Mammary epithelial cell (primary cell): ENCODE measurements at places on chromosomes 1 and 21. TPM values are rescaled to one million over a fixed set of nuclear protein-coding genes. Genes with fewer than 3 reads are reported as not detected.

DNA sequence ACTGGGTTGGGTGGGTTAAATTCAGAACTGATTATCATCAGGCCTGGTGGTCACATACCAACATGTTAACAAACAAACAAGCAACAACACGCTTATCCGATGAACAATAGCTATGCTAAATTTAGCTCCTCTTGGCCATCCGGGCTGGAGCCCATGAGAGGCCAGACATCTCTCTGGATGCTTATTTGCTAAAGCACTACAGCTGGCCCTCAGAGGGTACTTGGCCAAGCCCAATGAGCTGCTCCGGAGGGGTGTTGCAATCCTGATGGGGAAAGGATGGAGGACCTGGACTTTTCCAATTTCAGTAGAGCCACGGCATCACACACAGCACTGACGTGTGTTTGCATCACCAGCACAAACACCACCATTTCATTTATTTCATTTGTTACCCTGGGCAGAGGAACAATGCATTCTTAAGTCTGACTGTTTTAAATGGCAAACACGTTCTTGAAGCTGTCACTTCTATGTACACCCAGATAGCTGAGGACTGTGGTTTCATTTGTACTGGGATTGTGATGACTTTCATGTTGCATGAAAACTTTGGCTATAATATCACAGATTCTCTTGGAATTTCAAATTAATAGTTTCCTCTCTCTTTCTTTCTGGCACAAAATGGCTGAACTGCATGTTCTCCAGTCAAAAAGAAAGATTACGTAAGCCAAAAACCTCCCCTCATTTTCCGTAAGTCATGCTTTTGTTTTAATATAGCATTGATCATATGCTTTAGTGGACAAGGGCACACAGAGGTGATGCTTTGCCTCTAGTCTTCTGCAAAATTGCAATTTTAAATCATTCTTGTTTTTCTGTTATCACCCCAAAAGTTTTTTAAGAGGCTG, 359.8 kb upstream of the KAZN start:
- no peak for DNase-seq

DNA sequence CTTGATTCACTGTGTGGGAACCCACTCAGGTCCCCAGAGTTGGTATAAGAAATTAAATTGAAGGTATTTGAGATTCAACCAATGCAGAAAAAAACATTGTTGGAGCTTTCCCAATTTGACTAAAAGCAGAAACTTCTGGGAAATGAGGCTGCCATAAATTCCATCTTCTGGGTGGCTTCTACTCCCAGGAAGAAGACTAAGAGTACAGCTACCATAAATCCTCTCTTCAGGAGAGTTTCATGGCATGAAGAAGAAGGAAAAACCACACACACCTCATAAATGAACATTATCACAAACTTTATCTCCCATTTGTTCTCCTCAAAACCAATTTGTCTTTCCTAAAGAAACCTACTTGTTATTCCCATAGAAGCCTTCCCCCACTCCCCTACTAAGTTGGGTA, 283.9 kb downstream of the DPYD start:
- DNase-seq, result no peak

- DNase-seq, result no peak
These were observed 29.9 kb downstream of the CHML start for GRCh38 chr1:241610056-241610815.

- DNase-seq, result no peak
These were observed 16.0 kb upstream of the TBX15 start for GRCh38 chr1:119004129-119004527.

DNA sequence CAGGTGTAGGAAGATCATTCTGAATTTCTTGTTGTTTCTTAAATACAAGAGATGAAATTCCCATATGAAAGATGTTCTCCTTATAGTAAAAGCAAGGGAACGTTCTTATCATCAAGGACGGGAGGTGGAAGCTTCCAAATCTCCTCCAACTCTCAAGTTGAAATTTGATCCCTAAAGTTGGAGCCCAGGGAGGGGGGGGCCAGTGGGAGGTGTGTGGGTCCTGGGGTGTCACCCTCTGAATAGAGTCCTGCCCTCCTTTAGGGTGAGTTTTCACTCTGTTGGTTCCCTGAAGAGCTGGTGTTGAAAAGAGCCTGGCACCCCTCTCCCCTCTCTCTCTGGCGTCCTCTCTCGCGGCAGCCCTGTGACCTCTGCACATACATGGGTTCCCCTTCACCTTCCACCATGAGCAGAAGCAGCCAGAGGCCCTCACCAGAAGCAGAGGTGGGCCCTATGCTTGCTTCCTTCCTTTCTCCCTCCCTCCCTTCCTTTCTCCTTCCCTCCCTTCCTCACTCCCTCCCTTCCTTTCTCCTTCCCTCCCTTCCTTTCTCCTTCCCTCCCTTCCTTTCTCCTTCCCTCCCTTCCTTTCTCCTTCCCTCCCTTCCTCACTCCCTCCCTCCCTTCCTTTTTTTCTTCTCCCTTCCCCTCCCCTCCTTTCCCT, 10.0 kb upstream of the TRIM17 start:
- no peak for DNase-seq

GRCh38 chr1:167683641-167684502, 37.9 kb upstream of the MPZL1 start:
- DNase-seq, result peak; percentile 69

DNA sequence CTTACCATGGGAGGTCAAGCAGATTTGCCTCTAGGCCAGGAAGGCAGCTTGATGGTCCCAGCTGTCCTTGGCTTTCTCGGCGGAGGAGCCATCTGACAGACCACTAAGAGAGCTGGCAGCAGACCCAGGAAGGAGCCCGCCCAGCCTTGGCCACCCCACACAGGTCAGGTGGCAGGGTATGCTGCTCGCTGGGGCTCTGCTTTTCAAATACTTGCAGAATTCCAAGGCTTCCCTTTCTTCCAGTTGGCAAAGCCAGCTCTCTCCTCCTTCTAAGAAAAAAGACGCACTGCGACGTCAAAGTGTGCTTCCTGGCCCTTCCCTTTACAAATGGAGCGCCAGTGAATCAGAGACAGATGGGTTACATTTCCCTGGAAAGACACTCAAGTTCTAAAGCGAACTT, 229.4 kb downstream of the CACNA1E start:
- DNase-seq, result no peak

DNA sequence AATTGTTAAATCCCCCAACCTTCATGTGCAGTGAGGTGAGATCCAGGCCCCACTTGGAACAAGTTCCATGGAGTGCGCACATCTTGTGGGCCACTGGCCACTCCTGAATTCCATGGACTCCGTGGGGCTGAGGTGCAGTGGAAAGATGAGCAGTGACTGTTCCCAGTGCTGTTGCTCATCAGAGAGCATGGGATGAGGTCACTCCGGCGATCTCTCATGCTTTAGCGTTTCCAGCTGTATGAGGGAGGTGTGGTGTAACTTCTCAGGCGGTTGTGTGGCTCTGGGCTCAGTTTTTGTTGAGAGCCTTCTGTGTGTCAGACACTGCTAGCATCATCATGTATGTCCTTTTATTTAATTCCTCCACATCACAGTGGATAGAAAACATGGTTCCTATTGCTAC, 96.2 kb downstream of the GALNT2 start:
- peak; percentile 12 for DNase-seq

GRCh38 chr1:30329802-30330557, 393.4 kb downstream of the MATN1 start:
- DNase-seq, result no peak

- no peak for DNase-seq
These were observed 382.1 kb upstream of the B3GALT2 start for GRCh38 chr1:193568512-193568911.

DNA sequence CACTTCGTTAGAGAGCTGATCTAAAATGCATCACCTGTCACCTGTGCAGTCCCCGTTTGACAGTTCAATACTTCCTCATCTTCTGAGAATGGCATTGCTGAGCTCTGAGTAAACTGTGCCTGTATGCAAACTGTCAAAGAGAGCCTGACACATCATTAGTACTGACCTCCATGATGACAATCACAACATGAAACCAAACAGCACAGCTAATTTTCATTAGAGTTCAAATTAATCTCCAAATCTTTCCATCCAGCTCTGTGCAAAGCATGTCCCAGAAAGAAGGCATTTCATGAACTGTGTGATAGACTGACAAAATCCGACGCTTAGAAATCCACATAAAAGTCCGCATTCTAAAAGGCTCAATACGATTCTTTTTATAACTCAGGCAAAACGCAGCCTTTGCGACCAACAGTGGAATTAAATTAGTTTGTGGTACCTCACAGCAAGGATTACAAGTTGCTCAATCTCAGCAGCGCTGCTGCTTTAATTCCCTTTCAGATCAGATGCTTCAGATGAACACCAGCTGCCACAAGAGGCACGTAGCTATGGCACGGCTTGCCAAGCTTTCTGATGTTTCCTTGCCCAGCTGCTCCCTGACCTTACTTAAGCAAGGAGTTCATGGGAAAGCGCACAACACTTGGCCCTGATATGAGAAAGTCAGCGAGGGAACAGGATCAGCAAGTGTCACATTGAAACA, 765.5 kb upstream of the PRMT6 start:
- DNase-seq, result no peak

DNA sequence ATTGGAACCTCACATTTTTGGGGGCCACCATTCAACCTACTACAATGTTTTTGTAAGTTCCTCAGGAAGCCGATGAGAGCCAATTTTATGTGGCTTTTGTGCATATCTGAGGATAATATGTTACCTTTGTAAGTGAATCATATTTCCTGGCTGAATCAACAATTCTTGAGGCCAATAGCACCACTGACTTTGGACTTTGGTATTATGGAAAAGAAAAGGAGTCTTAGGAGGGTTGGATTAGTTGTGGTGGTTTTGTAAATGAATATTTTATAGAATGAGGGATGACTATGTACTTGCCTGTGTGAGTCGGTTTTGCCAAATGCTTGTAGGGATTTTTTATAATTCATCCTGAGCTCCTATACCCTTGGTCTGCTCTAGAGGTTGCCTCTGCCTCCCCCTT, 181.5 kb upstream of the HMGB4 start:
- DNase-seq, result no peak

DNA sequence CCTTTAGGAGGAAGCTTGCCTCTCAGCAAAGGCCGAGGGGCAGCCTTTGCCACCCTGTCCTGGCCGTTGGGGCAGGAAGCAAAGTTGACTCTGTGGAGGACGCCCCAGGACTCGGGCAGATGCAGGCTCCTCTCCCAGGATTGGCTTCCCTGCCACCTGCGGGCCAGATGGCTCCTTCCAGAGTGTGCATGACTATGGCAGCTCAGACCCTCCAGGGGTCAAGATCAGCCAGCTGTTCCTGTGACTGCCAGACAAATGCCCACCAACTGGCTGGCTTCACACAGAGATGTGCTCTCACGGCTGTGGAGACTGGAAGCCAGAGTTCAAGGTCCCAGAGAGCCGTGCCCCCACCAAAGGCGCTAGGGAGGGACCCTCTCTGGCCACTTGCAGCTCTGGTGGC, 87.0 kb upstream of the VAMP3 start:
- no peak for DNase-seq

DNA sequence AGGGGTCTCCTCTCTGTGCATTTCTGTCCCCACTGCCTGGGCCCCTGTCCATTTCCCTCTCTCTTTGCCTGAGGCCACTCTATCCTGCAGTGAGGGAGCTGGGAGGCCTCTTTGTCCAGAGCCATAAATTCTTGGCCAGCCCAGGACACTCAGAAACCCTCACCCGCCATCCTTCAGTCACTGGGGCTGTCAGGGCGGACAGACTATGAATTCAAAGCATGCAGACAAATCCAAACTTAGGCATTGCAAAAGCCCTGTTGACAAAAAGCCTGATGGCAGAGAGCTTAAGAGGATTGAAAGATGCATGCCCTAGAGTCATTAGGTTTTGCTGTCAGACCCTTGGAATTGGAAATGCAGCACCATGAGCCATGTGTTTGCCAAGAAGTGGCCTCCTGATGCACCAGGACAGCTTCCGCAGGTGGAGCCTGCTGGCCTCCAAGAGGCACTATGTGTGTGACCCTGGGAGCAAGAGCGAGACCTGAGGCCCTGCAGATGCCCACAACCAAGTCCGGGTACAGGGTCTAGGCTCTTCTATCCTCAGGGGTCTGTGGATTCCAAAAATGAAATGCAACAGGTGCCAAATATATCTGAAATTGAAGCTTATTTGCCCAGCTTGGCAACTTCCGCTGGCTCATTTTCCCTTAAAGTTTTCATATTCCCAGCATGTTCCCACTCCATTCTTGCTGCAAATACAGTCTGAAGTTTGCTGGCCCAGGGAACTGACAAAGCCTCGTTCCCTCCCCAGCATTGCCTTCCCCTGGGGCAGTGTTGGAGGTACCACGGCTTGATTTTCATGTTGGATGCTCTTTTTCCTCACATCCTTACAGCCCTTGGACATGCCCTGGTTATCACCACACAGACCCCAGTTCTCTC, 177.9 kb downstream of the PGBD5 start:
- no peak for DNase-seq

DNA sequence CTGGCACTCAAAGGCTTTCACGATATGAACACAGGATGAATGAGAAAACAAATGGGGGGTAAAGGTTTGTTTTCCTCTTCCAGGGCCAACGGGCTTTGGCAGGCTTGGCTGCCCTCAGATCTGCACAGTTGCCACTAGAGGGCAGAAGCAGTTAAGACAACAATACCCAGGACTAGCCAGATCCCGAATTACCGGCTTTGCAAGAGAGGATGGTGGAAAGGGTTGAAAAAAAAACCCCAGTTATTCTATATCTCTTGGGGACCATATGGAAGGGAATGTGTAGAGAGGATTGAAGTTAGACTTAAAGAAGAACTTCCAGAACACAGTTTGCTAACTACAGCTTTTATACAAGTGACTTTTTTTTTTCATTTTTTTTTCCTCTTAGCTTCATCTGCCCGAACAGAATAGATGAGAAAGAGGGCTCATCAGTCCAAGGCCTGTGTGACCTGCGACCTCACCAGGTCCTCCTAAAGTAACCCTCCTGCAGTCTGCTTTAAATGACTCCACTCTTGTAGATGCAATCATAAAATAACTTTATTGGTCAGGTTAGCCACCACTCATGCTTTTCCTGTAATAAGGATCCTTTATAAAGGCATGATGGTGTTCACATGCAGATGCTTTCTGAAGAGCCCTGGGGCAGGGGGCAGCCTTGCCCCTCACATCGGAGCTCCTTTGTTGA, 10.7 kb downstream of the FMOD start:
- peak; percentile 63 for DNase-seq

DNA sequence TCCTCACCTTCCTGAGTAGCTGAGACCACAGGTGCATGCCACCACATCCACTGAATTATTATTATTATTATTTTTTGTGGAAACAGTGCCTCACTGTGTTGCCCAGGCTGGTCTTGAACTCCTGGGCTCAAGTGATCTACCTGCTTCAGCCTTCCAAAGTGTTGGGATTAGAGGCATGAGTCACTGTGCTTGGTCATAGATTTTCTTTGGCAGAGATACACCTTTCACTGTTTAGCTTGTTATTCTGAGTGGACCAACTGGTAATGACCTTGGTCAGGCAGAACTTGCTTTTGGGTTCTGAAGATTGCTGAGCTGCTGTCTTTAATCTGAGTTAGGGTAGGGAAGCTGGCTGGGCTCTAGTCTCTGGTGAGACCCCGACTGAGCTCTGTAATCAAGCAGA, 66.8 kb downstream of the DNAH14 start:
- peak; percentile 60 for DNase-seq

GRCh38 chr21:45074048-45074817, at the start of gene ADARB1:
ADARB1 (plus strand) TSS chr21:45074580; CDS start chr21:45171657, 97,077 bp downstream.
- DNase-seq, result peak; percentile 53

GRCh38 chr1:212916481-212917133, 33.7 kb upstream of the VASH2 start:
- DNase-seq, result peak; percentile 57

The CDCA8 gene
- 1.0 TPM for total RNA-seq

The KRTAP10-9 gene
- not detected in 2 replicates for total RNA-seq

The PDE4DIP gene
- total RNA-seq, result 80.9 and 81.0 TPM in 2 replicates

The MTF2 gene
- 17.7 and 27.5 TPM in 2 replicates for total RNA-seq

The GPR25 gene
- not detected in 2 replicates for total RNA-seq

The RPE65 gene
- total RNA-seq, result not detected in 2 replicates

The NAV1 gene
- total RNA-seq, result 24.3 TPM

The NBPF20 gene
- total RNA-seq, result 9.8 and 10.7 TPM in 2 replicates

The HSD17B7 gene
- 17.7 TPM for total RNA-seq

The MTMR11 gene
- total RNA-seq, result 7.3 TPM

The PPIAL4G gene
- not detected in 2 replicates for total RNA-seq
